Skeletal muscle tissue (tissue), 5 donors: ENCODE measurements at places on chromosomes 16 and 17. TPM values are rescaled to one million over a fixed set of nuclear protein-coding genes. Genes with fewer than 3 reads are reported as not detected.

The KRT36 gene
- total RNA-seq, result not detected

The CRISPLD2 gene
- total RNA-seq, result 7.3 TPM

The RGS11 gene
- total RNA-seq, result 0.52 TPM

The C16orf86 gene
- 3.1 TPM for total RNA-seq

The SPOP gene
- total RNA-seq, result 61.6 TPM

The HS3ST3A1 gene
- total RNA-seq, result 2.1 TPM

The ZNF205 gene
- total RNA-seq, result 7.3 TPM

The NPIPB6 gene
- not detected for total RNA-seq

The ABCA3 gene
- total RNA-seq, result 8.4 TPM

The FMNL1 gene
- total RNA-seq, result 3.1 TPM

The PKMYT1 gene
- total RNA-seq, result 2.1 TPM
